ENCODE measurements at places on chromosomes 13 and 19. TPM values are rescaled to one million over a fixed set of nuclear protein-coding genes. Genes with fewer than 3 reads are reported as not detected.

Gene CLEC17A
- total RNA-seq: not detected

Gene C19orf85
- total RNA-seq: not detected

Gene VSTM1
- total RNA-seq: not detected

Gene ERFL
- 0.20 TPM for total RNA-seq

Gene ADGRL1
- total RNA-seq: 33.6 TPM

Gene RASIP1
- total RNA-seq: 19.0 TPM
